Renal cortex interstitium (tissue), 15 donors: ENCODE measurements at places on chromosomes 3 and 15. TPM values are rescaled to one million over a fixed set of nuclear protein-coding genes. Genes with fewer than 3 reads are reported as not detected.
A peak's percentile ranks its signal among the peaks of the same experiment; 100 is the strongest.

DNA sequence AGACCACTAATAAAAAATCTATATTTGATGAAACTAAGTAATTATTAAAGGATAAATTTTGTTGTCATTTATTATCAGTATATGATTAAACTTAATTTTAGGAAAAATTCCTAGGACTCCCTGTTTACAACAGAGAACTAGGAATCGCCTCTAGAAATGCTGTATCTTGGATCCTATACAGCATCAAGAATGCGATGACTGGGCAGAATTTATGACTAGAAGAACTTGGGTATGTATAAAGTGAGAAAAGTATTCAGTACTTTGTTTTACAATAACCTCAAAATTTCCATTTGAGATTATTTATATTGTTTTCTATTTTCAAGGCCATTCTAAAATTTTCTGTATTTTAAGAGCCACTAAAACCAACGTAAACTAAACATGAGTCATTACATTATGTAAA lies 82.3 kb upstream of the AGTR1 start:
- no peak for DNase-seq

DNA sequence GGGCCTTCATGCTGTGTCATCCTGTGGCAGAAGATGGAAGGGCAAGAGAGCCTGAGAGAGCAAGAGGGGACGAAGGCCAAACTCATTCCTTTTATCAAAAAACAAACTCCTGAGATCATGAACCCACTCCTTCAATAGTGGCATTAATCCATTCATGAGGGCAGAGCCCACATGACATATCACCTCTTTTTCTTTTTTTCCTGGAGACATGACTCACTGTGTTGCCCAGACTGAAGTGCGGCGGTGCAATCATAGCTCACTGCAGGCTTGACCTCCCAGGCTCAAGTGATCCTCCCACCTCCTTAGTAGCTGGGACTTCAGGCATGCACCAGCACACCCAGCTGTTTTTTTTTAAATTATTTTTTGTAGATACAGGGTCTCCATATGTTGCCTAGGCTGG lies 92.0 kb upstream of the RNU6-1 start:
- DNase-seq: no peak

GRCh38 chr3:152127058-152127457 lies 141.7 kb upstream of the MBNL1 start:
- DNase-seq: no peak

DNA sequence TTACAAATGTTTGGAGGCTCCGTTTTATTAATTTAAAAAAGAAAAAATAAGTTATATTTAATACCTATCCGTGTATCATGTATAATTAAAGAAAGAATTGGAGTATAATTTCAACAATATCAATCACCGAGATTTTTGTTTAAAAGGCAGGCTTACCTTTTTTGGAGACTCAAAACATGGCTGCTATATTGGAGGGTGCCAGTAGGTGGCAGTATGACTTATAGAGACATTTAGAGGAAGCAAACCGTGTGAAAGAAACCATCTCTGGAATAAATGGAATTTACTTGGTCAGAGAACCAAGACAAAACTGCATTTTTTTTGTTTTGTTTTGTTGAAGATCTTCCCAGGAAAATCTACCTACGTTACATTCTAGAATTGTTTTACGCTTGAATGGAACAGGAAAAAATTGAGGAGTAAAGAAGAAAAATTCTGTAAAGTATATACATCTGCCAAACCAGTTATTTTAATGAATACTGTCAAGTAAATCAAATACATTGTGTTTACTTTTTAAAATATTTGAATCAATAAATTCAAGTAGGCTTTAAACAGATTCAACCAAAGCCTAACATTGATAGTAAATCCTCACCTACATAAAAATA lies 802.6 kb upstream of the ALCAM start:
- peak; percentile 4 for DNase-seq

GRCh38 chr15:80487839-80488390 lies 83.7 kb downstream of the ARNT2 start:
- DNase-seq: no peak

GRCh38 chr3:182710557-182711157 lies 82.6 kb upstream of the ATP11B start:
- no peak for DNase-seq

DNA sequence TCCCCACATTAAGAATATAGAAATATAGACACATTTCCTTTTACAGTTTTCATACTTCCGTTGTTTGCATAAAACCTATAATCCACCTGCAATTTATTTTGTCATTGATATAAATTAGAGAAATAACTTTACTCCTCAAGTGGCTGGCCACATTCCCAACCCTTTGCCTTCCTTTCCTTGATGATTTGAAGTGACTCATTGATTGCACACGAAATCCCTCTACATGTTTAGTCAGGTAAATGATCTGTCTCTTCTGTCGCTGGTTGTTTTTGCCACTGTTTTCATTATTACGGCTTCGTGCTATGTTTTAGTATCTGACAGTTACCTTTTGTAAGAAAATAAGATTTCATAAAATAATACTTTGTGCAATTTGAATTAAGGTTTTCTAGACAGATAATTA lies 272.2 kb upstream of the NR2E3 start:
- no peak for DNase-seq

DNA sequence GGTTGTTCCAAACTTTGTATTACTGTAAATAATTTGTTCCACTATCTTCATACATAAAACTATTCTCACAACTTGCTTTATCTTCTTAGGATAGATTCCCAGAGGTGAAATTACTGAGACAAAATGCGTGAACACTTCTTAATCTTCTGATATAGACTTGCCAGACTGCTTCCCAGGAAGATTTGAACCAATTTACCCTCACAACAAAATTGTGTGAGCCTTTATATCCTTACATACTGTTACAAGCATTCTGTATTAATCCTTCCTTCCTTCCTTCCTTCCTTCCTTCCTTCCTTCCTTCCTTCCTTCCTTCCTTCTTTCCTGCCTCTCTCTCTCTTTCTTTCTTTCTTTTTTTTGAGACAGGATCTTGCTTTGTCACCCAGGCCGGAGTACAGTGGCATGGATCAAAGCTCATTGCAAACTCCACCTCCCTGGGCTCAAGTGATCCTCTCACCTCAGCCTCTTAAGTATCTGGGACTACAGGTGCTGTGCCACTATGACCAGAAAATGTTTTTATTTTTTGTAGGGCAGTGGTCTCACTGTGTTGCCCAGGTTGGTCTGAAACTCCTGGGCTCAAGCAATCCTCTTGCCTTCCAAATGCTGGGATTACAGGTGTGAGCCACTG lies 57.1 kb upstream of the SSR3 start:
- no peak for DNase-seq

- no peak for DNase-seq
Observed at GRCh38 chr15:40942337-40942854, 10.9 kb upstream of the CHAC1 start.

DNA sequence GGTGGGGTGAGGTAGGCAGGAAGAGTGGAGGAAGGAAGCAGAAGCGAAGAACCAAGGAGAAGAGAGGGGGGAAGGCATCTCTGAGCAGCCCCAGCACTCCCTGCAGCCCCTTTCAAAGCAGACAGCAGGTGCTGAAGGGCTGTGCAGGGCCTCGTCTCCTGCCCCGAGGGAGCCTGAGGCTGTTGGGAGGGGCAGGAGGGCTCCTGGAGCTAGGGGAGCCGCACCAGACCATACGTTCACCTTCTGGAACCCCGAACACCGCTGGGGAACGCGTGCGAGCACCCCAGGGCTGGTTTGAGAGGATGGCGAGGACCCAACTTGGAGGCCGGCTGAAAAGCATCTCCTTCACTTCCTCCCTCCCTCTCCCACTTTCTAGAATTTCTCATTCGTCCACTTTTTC lies 259.8 kb downstream of the FAM43A start:
- DNase-seq: no peak

DNA sequence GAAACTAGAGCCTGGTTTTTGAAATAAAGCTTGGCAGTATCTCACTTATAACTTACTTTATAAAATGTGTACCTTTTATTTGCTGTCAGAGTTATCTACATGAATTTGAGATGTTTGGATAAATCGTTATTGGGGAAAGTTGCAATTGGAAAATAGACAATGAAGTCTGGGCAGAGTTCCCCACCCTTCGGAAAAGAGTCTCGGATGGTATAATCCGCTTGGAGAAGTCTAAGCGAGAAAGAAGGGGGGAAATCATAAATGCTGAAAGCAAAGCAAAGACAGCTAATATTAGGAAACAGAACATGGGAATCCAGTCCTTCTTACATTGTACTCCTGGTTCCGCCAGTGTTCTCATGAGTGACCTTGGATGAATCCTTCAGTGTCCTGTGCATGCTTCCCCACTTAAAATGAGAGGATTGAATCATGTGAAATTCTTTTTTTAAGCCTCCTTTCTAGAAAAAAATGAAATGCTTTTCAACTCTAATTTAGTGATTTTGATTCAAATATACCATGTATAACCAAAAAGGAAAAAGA lies 162.4 kb downstream of the ATG7 start:
- no peak for DNase-seq

DNA sequence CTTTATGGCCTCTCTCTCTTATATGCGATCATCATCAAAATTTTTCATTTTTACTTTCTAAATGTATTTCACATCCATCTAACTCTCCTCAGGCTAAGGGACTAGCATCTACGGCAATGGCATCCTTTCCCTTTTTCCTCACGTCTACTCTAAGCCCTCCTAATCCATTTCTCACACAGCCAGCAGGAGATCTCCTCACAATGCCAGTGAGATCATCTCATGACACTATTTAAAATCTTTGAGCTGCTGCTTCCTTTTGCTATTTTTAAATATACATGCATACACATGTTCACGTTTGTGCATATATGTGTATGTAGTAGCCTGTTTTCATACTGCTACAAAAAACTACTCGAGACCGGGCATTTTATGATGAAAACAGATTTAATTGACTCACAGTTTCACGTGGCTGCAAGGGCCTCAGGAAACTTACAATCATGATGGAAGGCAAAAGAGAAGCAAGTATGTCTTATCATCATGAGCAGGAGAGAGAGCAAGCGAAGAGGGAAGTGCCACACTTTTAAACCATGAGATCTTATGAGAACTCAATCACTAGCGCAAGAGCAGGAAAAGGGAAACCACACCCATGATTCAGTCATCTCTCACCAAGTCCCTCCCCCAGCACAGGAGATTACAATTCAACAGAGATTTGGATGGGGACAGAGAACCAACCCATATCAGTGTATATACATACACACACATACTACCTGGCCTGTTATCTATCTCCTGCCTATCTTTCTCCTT lies 599.2 kb upstream of the ROBO1 start:
- no peak for DNase-seq

DNA sequence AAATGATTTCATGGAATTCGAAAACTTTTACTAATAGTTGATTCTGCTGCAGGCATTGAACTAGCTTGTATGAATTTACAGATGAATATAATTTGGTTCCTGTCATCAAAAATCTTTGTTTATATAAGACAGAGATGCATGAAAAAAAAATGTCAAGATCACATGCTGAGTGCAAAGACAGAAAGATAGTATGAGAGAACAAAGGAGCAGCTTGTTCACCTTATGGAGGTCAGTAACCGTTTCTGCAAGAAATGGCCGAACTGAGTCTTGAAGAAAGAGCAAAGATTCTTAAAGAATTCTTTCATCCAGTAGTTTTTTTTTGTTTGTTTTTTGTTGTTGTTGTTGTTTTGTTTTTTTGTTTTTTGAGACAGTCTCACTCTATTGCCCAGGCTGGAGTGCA lies 450.6 kb downstream of the TUSC7 start:
- DNase-seq: no peak

DNA sequence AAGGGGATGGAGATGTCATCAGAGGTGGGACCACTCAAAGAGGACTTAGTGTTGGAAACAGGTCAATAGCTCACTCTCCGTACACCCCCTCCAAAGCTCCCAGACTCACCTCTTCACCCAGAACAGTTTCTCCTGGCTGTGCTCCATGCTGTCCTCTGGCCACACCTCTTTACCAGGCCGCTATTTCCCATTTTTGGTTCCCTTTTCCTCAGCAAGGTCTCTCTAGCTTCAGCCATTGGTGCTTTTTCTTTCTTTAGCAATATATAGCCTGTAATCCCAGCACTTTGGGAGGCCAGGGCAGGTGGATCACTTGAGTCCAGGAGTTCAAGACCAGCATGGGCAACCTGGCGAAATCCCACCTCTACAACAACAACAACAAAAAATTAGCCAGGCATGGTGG lies 123.6 kb upstream of the SMAD3 start:
- no peak for DNase-seq

- no peak for DNase-seq
Observed at GRCh38 chr15:58213587-58214338, 75.6 kb downstream of the AQP9 start.

DNA sequence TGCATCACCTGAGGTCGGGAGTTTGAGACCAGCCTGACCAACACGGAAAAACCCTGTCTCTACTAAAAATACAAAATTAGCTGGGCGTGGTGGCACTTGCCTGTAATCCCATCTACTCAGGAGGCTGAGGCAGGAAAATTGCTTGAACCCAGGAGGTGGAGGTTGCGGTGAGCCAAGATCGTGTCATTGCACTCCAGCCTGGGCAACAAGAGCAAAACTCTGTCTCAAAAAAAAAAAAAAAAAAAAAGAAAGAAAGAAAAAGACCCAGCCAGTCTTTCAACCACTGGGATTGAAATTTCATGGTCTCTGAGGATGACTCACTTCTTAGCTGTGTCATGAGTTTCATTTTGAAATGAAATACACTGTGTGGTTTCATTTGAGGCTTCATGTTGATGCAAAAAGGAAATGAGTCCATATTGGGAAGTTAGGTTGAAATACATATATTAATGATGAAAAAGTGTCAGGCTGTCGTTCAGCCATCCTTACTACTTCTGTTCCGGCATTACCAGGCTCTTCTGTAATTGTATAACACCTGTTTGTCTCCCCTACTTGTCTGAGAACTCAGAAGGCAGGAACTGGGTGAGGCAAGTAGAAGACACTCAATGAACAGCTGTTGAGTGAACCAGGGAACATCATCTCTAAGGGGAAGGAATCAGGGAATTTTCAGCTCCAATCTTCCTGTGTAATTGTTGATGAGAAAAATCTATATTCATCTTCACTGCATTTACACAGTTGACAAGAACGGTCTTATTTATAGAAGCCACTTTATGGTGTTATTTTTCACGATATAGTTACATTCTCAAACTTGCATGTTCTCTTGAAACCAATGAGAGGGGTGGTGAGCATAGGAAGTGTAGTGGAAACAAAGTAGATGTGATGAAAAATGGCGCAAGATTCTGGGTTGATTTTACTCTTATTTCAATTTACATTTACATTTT lies 87.4 kb downstream of the NFKBIZ start:
- no peak for DNase-seq

EFHB gene
- 4.6 TPM for polyA plus RNA-seq

COL6A6 gene
- polyA plus RNA-seq: 2.7 TPM

RBP2 gene
- polyA plus RNA-seq: 0.30 TPM

LRRC49 gene
- 21.4 TPM for polyA plus RNA-seq

OXNAD1 gene
- polyA plus RNA-seq: 15.6 TPM

EIF4E3 gene
- polyA plus RNA-seq: 11.1 TPM

ZNF620 gene
- 11.9 TPM for polyA plus RNA-seq
